GM23248 (cell line): ENCODE measurements at places on chromosomes 6 and 20. TPM values are rescaled to one million over a fixed set of nuclear protein-coding genes. Genes with fewer than 3 reads are reported as not detected.
A peak's percentile ranks its signal among the peaks of the same experiment; 100 is the strongest.

Gene CSNK2A1
- total RNA-seq, result 98.8 and 110 TPM in 2 replicates

Gene PPP1R14C
- total RNA-seq, result 6.3 and 8.2 TPM in 2 replicates

Gene ELOVL2
- total RNA-seq, result 0.32 and 0.76 TPM in 2 replicates

Gene FAM217A
- not detected in 2 replicates for total RNA-seq

GRCh38 chr6:161169696-161170095 is 104.2 kb downstream of the AGPAT4 start:
- peak; percentile 64 for DNase-seq
- H3K27ac ChIP-seq, result no peak overlapping the region
- H3K4me3 ChIP-seq, result no peak overlapping the region

- no peaks in the 10 kb centered on the region for H3K27me3 ChIP-seq
- DNase-seq, result no peak
- no peaks in the 10 kb centered on the region for H3K36me3 ChIP-seq
- H3K4me1 ChIP-seq, result no peaks in the 10 kb centered on the region; the same call in 1 of the 2 replicates
- H3K27ac ChIP-seq, result no peak overlapping the region
These were observed 19.8 kb upstream of the SIM1 start for GRCh38 chr6:100484474-100484873.
